ENCODE measurements at places on chromosomes 5 and 9. TPM values are rescaled to one million over a fixed set of nuclear protein-coding genes. Genes with fewer than 3 reads are reported as not detected.

PDE6A gene
- total RNA-seq: 0.03 TPM

IL5 gene
- not detected for total RNA-seq

SURF6 gene
- 17.3 TPM for total RNA-seq

UGT3A2 gene
- 0.35 TPM for total RNA-seq

ZNF366 gene
- 8.1 TPM for total RNA-seq

CCNI2 gene
- 3.4 TPM for total RNA-seq

PCDHB4 gene
- total RNA-seq: 5.8 TPM

GRCh38 chr9:34382054-34382453 lies 5.4 kb upstream of the MYORG start:
- no peak for DNase-seq
- no peaks in the 10 kb centered on the region for H3K27me3 ChIP-seq
- H3K36me3 ChIP-seq: no peaks in the 10 kb centered on the region
- no peak overlapping the region for H3K27ac ChIP-seq

DNA sequence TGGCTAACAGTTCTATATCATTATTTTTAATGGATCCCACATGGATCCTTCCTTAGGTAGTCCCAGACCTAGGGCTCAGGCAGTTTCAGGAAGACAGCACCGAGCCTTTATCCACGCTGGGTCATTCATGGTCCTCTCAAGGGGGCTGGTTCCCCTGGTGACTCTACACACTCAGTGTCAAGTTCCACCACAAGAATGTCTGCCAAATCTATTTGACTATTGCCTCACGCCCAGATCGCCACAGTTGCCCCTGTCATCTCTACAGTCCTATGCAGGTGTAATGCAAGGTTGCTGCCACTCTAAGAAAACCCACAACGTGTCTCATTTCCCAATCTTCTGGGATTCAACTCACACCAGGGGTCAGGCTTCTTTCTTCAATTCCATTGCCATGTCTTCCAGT lies 8.0 kb upstream of the ZNF366 start:
- no peak overlapping the region for H3K4me3 ChIP-seq
- peaks cover 2% of the 10 kb centered on the region for H3K4me1 ChIP-seq
- DNase-seq: no peak

DNA sequence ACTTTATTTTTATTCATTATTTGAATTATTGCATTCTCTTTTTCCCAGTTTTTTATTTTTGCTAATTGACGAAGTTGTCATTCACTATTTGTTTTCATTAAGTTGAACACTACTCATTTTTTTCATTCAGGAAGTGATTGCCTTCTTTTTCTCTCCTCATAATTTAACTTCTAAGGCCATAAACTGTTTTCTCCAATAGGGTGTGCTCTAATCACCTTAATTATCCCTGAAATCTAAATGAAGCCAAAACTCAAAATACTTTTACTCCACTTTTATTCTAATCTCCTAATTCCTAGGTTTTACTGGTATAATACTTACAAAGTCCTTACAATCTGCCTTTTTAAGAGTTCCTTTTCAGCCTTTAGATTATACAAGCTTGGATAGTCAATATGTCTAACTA lies 2.9 kb upstream of the OR13C2 start:
- no peak overlapping the region for H3K27ac ChIP-seq
- DNase-seq: no peak
- no peaks in the 10 kb centered on the region for H3K27me3 ChIP-seq

DNA sequence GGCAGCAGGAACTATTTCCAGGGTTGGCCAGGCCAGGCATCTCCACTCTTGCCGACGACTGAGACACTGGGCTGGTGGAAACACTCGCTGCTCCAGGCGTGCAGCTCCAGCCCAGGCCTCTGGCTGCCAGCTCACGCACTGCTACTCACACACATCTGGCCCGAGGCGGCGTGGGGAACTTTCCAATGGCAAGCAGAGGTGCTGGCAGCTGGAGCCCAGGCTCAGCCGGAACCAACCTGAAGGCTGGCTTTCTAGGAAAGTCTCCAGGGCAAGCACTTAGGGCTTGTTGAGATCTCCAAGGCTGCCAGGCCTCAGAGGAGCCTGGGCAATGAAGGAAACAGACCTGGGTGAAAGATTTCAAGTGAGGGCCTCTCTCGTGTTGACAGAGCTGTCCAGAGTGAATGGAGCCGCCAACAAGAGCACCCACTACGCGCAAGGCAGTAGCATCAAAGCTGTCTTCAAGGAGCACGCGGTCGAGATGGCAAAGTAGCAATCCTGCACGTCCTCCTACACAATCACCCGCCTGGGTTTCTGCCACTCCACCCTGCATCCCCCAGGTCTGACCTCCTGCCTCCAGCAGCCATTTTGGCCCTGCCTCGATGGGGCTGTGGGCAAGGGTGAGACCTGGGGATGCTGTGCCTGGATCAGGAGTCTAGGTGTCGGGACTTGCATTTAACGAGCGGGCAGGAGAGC lies 14.4 kb downstream of the SH3PXD2B start:
- no peaks in the 10 kb centered on the region for H3K36me3 ChIP-seq
- no peaks in the 10 kb centered on the region for H3K4me1 ChIP-seq

- no peaks in the 10 kb centered on the region for H3K27me3 ChIP-seq
- DNase-seq: no peak
- H3K36me3 ChIP-seq: no peaks in the 10 kb centered on the region
- no peak overlapping the region for H3K27ac ChIP-seq
- H3K4me1 ChIP-seq: peaks cover 9% of the 10 kb centered on the region
These were observed 15.5 kb downstream of the SIL1 start for GRCh38 chr5:139182528-139183296.

- H3K4me3 ChIP-seq: no peak overlapping the region
- peaks cover 7% of the 10 kb centered on the region for H3K36me3 ChIP-seq
- DNase-seq: no peak
- H3K4me1 ChIP-seq: no peaks in the 10 kb centered on the region
- H3K27ac ChIP-seq: no peak overlapping the region
These were observed 10.3 kb downstream of the TRIM32 start for GRCh38 chr9:116697362-116697761.

GRCh38 chr5:178462076-178462475 lies 128.1 kb downstream of the COL23A1 start:
- H3K4me3 ChIP-seq: no peak overlapping the region
- no peaks in the 10 kb centered on the region for H3K4me1 ChIP-seq
- no peaks in the 10 kb centered on the region for H3K36me3 ChIP-seq
- H3K27me3 ChIP-seq: no peaks in the 10 kb centered on the region

DNA sequence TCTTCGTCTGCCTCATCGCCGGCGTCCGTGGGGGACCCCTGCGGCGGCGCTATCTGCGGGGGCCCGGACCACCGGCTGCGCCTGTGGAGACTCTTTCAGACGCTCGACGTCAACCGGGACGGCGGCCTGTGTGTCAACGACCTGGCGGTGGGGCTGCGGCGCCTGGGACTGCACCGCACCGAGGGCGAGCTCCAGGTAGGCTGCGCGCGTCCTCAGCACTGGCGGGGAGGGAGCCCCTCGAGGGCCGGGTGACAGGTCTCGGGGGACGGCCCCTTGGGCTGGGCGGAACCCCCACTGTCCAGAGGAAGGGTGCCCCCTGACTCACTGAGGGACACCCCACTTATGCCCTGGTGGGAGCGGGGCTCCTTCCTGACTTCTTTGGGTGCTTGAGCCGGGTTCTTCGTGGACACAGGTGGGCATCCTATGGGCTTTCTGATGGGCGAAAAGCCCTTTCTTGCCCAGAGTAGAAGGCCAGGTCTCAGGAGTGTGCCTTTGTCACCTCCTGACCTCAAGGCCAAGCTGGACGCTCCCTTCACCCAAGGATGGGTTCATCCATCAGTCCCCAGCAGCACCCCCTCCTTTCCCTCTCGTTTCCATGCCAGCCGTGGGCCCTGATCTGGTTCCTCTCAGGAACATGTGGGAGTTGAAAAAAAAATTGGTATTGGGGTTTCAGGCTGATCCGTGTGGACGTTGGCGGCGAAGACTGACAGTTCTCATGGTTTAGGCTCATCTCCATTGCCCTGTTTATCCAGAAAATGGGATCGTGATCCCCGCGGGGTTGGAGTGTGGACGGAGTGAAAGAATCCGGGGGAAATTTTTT lies 564 bp downstream of the SLC25A25 start:
- no peak for DNase-seq
- H3K36me3 ChIP-seq: no peaks in the 10 kb centered on the region
- H3K27me3 ChIP-seq: no peaks in the 10 kb centered on the region
- peak overlapping the region; percentile 68 for H3K27ac ChIP-seq

DNA sequence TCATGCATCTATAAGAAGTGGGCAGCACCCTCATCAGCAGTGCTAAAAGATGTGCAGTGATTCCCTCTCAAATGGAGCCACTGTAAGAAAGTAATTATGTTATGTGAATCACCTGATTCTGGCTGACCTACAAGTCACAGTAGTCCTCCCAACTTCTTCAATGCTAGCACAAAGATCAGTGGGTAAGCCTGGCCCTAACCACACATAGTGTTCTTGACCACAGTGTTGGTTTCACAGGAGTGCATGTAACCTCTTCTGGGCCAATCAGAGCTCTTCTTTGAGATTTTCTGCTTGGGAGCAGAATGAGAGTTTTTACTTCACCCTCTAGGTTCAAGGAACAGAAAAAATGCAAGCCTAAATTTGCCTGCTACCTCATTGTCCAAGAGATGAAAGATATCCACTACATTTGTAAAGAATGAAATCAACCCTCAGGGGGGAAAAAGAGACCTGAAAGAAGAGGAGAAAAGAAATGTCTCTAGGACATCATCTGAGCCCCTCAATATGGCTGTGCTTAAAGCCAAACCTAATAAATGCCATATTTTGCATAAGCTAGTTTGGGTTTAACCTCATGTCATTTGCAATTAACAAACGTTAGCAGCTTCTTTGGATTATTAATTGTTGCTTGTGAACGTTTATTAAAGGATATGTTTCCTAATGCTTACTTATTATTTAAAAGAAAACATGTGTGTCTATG lies 65.3 kb upstream of the ADRB2 start:
- no peak overlapping the region for H3K27ac ChIP-seq
- H3K4me1 ChIP-seq: no peaks in the 10 kb centered on the region
- no peaks in the 10 kb centered on the region for H3K27me3 ChIP-seq
- H3K4me3 ChIP-seq: no peak overlapping the region
- no peak for DNase-seq
- H3K36me3 ChIP-seq: no peaks in the 10 kb centered on the region

DNA sequence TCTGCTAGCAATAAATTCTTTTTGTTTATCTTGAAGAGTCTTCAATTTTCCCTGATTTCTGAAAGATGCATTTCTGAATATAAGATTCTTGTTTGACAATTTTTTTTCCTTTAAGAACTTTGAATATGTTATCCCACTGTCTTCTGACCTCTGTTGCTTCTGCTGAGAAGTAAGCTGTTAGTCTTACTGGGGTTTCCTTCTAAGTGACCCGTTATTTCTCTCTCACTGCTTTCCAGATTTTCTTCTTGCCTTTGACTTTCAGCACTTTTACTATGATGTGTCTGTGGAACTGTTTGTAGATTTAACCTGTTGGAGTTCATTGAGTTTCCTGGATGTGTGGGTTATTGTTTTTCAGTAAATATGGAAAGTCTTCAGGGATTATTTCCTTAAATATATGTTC lies 205.3 kb upstream of the NFIL3 start:
- no peak overlapping the region for H3K27ac ChIP-seq
- no peak for DNase-seq
- no peaks in the 10 kb centered on the region for H3K27me3 ChIP-seq
- no peak overlapping the region for H3K4me3 ChIP-seq
- H3K36me3 ChIP-seq: no peaks in the 10 kb centered on the region
- H3K4me1 ChIP-seq: no peaks in the 10 kb centered on the region

DNA sequence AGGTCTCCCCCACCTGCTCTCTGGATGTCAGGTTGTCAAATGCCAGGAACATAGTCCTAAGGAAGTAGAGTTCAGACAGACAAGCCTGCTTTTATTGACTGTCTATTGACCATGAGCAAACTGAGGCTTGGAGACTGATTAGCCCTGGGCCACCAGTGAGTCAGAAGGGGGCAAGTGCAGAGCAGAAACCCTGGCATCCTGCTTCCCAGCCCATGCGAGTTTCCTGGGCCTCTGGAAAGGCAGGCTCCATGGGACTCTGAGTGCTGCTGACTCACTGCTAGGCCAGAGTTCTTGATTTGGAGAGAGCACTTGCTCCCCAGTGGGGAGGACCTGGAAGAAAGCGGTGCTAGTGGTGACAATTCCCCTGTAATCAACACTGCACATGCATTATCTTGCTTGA lies 2.8 kb upstream of the HBEGF start:
- H3K27me3 ChIP-seq: no peaks in the 10 kb centered on the region
- H3K36me3 ChIP-seq: no peaks in the 10 kb centered on the region
- peaks cover 16% of the 10 kb centered on the region for H3K4me1 ChIP-seq
- H3K27ac ChIP-seq: no peak overlapping the region

DNA sequence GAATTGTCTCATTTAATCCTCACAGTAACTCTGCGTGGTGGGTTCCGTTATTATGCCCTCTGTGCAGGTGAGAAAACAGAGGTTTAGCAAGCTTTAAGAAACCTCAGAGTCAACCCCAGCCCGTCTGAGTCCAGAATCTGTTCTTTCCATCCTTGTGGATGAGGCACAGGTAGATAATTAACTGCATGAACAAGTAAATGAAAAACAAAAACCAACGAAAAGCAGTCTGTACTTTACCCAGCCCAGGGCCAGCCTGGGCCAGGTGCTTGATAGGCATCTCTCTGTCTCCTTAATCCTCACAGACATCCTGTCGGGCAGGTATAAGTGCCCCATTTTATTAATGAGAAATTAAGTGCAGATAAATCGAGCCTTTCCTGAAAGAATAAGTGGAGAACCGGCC lies 25.3 kb upstream of the CXCL14 start:
- peak; percentile 27 for DNase-seq
- H3K36me3 ChIP-seq: no peaks in the 10 kb centered on the region
- no peak overlapping the region for H3K4me3 ChIP-seq
- H3K27ac ChIP-seq: peak overlapping the region; percentile 86
- peaks cover 17% of the 10 kb centered on the region for H3K4me1 ChIP-seq
- no peaks in the 10 kb centered on the region for H3K27me3 ChIP-seq

DNA sequence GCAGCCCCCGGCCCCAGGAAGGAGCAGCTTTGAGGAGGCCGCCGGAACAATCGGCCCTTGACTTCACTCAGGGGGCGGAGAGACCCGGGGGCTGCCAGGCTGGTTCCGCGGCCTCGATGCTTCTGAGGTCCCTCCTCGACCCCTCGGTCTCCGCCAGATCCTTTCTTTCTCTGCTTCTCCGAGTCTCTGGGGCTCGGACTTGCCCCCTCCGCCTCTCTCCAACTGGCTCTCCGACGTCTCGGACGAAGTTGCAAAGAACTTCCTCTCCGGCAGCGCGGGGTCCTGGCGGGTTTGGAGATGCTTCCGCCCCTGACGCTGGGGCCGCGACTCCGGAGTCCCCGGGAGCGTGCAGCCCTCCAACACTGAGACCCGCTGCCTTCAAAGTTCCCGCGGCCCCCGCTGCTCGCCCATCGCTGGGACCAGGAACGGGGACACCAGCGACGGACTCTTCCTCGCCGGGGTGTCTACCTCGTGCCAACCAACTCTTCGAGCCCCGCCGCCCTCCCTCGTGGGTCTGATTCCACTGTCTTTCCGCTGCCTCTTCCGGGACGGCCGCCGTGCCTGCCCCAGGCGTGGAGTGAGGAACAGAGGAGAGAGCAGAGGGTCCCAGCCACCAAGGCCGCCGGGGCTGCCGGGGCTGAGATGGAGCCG lies 7.0 kb downstream of the PAX5 start:
- H3K27ac ChIP-seq: no peak overlapping the region
- peaks cover 78% of the 10 kb centered on the region for H3K27me3 ChIP-seq
- no peak for DNase-seq
- peaks cover 17% of the 10 kb centered on the region for H3K4me1 ChIP-seq
- no peak overlapping the region for H3K4me3 ChIP-seq

- peaks cover 14% of the 10 kb centered on the region for H3K4me1 ChIP-seq
- no peak overlapping the region for H3K27ac ChIP-seq
- DNase-seq: no peak
- no peaks in the 10 kb centered on the region for H3K27me3 ChIP-seq
- no peaks in the 10 kb centered on the region for H3K36me3 ChIP-seq
- no peak overlapping the region for H3K4me3 ChIP-seq
These were observed 30.9 kb downstream of the FABP6 start for GRCh38 chr5:160260006-160260775.

- no peaks in the 10 kb centered on the region for H3K4me1 ChIP-seq
- H3K4me3 ChIP-seq: peak overlapping the region; percentile 56
- H3K27me3 ChIP-seq: no peaks in the 10 kb centered on the region
- no peaks in the 10 kb centered on the region for H3K36me3 ChIP-seq
- no peak for DNase-seq
These were observed 9.9 kb downstream of the ZNF618 start for GRCh38 chr9:113886026-113886369.

Data from kidney (tissue), 22 donors.